ENCODE measurements at places on chromosomes 2 and 18.

GRCh38 chr18:8742387-8743361, 37.3 kb downstream of the MTCL1 start:
- no peak for DNase-seq

DNA sequence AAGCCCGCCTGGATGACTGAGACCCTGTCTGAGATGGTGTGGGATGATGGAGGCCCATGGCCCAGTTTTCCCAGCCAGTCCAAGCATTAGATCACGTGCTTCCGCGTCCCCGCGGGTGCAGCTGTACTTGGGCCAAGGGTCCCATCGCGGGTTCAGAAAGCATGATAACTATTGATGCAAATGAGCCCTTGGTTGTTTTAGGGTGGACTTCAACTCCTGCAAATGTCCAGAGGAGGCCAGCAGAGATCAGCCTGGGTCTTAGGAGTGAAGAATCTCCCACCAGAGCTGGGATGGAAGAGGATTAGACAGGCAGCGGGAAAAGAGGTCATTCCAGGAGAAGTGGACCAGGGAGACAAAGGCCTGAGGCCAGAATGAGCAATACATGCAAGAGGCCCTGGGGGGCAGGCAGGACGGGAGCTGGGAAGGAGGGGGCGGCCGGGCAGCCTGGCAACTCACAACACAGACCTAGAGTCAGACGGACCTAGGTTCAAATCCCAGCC, 89.9 kb upstream of the TMEM247 start:
- DNase-seq = no peak

GRCh38 chr2:206079699-206080465, 6.1 kb downstream of the INO80D start:
- DNase-seq = no peak

- no peak for DNase-seq
Measured at GRCh38 chr2:25269233-25269632, 72.5 kb downstream of the DNMT3A start.

GRCh38 chr2:85709401-85709811, 15.2 kb downstream of the GNLY start:
- no peak for DNase-seq

DNA sequence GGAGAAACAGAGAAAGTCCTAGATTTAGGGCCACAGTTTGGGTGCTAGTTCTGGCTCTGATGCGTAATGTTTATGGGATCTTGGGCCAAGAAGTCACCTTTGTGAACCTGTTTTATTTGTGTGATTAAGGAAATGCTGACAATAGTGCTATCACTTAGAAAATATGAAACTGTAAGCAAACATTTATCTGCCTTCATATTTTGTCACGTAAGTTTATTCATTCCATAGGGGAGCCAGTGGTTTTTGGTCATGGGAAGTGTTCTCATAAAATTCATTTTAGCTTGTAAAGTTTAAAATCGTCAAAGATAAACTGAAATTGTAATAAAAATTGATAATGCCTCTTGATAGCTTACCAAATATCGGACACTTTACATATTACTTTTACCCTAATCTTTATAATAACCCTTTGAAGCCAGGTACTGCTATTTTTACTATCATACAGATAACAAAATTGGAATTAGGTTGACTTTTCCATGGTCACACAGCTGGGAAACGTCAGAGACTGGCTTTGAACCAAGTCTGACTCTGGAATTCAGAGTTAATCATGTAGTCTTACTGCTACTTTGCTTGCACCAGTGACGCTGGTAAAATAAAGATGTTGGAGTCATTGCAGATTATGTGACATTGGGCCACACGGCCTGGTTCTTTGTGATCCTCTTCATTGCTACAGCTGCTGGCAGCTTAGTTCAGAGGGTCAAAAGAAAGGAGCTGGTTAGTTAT, 99.7 kb downstream of the ICA1L start:
- no peak for DNase-seq

DNA sequence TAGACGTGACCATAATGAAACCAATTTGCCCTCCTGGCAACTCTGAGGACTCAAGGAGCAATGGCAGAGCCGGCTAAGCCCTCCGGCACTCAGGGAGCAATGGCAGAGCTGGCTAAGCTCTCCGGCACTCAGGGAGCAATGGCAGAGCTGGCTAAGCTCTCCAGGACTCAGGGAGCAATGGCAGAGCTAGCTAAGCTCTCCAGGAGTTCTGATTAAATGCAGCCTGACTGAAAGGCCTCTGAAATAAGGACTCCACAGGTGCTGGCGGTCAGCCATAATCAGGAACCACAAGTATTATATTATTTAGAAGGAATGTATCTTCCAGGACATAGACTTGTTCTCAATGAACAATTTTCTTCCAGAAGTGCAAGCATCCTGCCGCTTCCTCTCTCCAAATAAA, 65.2 kb downstream of the C2orf76 start:
- no peak for DNase-seq

- DNase-seq = no peak
Measured at GRCh38 chr2:68880213-68880612, 9.0 kb upstream of the BMP10 start.

DNA sequence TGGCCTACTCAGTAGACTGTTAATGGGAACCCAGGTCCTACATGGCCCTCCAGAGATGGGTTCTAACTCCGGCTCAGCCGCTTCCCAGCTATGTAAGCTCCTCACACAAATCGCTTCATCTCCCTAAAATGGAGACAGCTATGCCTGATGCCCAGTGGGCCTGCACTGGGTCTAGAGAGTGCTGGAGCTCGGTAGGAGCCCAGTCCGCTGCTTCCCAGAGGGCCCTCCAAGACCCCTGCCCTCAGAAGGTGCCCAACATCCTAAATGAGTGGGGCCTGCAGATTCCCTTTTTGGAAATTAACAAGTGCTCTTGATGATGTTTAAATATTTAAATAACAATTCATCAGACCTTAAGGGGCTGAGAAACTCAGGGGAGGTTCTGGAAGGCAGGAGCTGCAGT, 47.1 kb downstream of the HS1BP3 start:
- no peak for DNase-seq

DNA sequence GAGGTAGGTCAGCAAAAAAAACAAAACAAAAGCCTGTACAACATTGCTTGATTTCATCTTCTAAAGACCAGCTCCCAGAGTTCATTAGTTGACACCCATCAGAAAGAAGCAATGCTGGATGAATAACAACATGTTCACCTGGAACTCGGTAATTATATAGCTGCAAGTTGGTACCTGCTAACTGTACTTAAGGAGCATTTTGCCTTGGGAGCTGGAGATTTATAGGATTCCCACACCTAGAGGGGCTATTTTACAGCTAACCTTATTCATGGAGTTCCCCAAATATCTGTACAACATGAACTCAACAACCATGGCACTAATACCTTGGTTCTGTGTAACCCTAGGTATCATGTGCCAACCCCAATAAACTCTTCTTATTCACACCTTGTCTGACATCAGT, 281.1 kb upstream of the NCKAP5 start:
- DNase-seq = no peak

GRCh38 chr2:120722246-120722567, 13.5 kb upstream of the GLI2 start:
- no peak for DNase-seq

DNA sequence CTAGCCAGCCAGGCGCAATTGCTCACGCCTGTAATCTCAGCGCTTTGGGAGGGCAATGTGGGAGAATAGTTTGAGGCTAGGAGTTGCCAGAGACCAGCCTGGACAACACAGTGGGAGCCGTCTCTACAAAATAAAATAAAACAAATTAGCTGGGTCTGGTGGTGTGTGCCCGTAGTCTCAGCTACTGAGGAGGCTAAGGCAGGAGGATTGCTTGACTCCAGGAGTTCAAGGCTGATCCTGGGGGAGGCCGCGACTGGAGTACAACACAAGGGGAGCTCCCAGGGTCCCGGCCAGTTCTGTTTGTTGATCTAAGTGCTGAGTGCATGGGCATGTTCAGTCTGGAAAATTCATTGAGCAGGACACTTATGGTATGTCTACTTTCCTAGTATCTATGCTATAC, 2.6 kb downstream of the ST3GAL5 start:
- DNase-seq = no peak

GRCh38 chr2:232781765-232782164, 5.4 kb upstream of the KCNJ13 start:
- no peak for DNase-seq

GRCh38 chr2:111667542-111668273, 216.3 kb downstream of the ANAPC1 start:
- no peak for DNase-seq

- DNase-seq = peak; percentile 25
Measured at GRCh38 chr2:179263446-179264367, 925 bp downstream of the SESTD1 start.
